ENCODE measurements at places on chromosomes 6 and 20.
A peak's percentile ranks its signal among the peaks of the same experiment; 100 is the strongest.

- DNase-seq: no peak
Measured at GRCh38 chr6:151148111-151148510, 91.7 kb upstream of the AKAP12 start.

DNA sequence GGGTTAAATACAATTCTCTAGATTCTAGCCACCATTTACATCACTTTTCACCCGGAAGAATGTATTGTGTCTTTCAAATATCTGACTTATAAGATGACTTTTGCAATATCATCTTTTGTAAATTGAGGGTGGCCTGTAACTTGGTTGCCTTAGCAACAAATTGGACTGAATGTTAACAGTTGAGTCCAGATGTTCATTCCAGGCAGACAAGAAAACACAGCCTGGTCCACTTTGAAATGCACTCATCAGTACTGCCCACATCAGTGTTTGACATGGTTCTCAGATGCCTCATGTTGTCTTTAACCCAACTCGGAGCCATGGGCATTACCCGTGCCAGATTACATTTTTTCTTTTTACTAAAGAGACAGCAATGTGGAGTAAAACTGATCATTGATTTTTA is 781.6 kb upstream of the CHD6 start:
- no peak for DNase-seq

DNA sequence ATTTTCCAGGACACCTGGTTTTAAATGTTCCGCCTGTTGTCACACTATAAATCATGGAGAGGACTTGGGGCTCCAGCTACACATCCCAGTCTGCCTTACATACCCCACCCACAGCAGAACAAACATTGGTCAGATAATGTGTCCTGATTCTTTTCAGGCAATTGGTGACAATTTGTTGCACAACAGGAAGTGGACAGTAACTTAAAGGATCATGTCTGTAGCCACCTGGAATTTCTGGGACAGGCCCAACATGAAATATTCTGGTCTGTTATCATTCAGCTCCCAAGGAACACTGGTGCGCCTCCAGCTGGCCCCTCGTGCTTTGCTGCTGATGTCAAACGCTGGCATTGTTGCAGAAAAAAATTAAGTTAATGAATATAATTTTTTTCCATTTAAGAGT is 117.2 kb downstream of the SOBP start:
- DNase-seq: peak; percentile 13

- DNase-seq: peak; percentile 69
Measured at GRCh38 chr6:152261179-152261578, 376.0 kb downstream of the SYNE1 start.

DNA sequence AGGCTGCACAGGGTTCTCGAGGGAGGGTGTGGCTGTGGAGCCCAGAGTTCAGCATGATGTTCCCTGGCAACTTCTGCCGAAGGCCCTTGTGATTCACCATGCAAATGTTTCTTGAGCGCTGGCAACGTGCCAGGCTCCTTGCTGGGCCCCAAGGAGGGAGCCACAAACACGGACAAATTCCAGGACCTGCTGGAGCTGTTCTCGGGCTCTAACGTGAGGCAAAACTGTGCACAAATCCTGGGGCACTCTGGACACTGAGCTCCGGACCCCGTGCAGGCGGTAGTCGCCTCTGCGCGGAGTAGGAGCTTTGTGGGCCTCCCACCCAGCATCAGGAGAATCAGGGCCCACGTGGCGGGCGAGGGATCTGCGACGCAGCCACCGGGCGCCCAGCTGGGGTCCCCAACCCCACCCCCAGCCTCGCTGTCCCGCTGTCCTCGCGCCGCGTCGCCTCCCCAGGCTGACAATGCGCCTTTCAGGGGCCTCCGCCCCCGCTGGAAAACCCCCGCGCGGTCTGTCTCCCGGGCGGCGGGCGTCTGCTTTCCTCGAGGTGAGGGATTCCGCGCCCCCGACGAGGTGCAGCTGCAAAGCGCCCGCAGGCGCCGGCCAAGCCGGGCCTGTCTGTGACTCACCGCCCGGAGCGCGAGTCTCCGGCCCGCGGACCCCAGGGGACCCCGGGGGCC is 31.7 kb upstream of the SCUBE3 start:
- peak; percentile 80 for DNase-seq

DNA sequence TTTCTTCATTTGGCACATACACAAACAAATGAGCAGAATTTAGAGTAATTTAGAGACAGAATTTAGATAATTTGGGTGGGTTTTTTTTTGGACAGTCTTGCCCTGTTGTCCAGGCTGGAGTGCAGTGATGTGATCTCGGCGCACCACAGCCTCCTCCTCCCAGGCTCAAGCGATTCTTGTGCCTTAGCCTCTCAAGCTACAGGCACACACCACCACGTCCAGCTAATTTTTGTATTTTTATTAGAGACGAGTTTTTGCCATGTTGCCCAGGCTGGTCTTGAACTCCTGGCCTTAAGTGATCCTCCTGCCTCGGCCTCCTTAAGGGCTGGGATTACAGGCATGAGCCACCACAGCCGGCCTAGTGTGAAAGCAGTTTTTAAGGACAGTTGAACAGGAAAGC is 127.8 kb downstream of the MTHFD1L start:
- no peak for DNase-seq

GRCh38 chr20:52150440-52151258 is 40.9 kb downstream of the ZFP64 start:
- peak; percentile 42 for DNase-seq

- DNase-seq: peak; percentile 42
Measured at GRCh38 chr6:17096096-17096495, 5.8 kb upstream of the STMND1 start.

DNA sequence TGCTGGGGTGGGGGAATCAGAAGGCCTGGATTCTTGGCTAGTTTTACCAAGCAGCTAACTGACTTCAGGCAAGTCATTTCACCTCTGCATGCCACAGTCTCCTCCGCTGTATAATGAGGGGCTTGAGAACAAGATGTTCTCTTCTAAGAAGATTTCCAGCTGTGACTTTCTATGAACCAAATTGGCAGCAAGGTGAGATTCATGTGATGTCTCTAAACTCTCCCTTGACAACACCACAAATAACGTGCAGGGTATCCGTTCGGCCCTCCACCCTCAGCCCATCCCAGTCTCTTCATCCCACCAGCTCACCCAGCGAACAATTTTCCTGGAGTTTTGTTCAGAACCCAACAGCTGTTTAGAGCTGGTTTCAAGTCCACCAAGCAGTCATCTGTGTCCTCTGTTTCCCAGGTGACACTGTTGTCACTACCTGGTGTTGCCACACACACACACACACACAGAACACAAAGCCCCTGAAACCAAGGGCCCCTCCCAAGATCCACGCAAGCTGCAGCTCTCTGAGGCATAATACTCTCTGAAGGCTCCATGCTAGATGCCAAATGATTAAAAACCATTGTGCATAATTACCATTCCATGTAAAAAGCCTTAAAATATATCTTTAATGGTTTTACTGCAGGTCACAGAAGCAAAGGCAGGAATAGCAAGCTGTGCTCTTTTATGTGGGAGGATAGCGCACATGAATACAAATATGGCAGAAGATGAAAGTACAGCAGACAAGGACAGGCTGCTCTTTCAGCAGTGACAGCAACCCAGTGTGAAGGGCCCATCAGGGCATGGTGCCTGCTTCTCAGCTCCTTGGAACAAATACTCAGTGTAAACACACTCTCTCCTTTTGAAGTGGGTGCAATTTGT is 48.2 kb downstream of the ARHGAP18 start:
- no peak for DNase-seq

- no peak for DNase-seq
Measured at GRCh38 chr20:38833154-38833856, 27.8 kb downstream of the PPP1R16B start.

DNA sequence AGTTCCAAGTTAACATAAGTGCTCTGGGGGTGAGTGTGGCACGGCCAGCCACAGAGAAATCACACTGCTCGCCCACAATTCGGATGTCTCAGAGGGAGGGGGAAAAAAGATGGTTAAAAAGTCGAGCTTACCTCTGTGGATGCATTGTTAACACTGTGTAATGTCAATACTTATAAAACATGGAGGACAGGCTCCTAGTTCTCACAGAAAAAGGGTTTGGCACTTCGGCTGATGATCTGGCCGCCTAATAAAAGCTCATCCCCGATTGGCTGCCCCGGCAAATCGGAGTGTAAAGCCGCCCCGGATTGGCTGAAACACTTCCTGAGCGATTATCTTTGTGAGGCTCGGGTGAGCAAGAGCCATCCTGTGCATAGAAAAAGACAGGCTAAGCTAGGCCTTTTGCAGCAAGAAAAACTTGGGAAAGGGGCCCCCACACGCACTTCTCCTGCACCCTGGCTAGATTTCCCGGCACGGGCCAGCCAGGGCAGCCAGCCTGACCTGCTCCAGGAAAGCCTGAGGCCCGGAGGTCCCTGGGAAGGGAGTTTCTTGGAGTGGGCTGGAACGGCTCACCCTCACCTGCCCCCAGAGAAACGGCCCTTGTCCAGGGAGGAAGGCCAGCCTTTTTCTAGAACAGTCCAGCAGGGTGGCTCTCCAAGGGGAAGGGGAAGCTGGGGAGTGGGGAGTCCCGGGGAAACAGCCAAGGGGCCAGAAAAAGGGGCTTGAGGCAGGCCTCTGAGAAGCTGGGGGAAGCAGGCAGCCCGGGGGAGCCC is at the start of gene ZMYND8:
Gene ZMYND8 (minus strand): TSS at position 174 of the 770 bp plus-strand sequence. CDS start 29 bp downstream, at position 145.
- DNase-seq: peak; percentile 89

DNA sequence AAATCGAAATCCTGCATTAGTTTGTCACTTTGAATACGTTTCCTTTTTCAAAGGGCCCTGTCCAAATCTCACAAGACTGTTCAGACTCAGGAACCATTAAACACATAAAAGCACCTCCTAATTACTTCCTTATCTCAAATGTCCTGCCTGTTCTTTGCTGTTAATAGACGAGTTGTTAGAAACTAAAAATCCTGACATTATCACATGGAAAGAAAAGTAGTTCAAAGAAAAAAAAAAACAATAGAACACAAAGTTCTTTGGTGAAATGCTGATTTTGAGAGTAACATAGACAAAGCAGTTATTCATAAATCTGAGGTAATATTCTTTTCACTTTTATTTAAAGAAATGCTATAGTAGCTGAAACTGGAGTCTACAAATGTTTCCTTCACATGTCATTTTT is 12.1 kb upstream of the TAB2 start:
- DNase-seq: no peak

- DNase-seq: no peak
Measured at GRCh38 chr6:78580923-78581322, 286.4 kb upstream of the IRAK1BP1 start.

DNA sequence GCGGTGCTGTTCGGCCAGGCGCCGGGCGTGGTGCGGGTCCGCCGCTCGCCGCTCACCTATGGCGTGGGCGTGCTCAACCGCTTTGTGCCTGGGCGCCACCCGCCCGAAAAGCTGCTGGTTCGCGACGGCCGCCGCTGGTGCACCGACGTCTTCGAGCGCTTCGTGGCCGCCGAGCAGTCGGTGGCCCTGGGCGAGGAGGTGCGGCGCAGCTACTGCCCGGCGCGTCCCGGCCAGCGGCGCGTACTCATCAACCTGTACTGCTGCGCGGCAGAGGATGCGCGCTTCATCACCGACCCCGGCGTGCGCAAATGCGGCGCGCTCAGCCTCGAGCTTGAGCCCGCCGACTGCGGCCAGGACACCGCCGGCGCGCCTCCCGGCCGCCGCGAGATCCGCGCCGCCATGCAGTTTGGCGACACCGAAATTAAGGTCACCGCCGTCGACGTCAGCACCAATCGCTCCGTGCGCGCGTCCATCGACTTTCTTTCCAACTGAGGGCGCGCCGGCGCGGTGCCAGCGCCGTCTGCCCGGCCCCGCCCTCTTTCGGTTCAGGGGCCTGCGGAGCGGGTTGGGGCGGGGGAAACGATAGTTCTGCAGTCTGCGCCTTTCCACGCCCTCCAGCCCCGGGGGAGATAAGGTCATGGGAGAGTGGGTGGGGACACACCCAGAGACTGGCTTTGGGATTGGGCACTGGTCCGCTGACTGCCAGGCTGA is 15.7 kb downstream of the ADISSP start:
- no peak for DNase-seq

DNA sequence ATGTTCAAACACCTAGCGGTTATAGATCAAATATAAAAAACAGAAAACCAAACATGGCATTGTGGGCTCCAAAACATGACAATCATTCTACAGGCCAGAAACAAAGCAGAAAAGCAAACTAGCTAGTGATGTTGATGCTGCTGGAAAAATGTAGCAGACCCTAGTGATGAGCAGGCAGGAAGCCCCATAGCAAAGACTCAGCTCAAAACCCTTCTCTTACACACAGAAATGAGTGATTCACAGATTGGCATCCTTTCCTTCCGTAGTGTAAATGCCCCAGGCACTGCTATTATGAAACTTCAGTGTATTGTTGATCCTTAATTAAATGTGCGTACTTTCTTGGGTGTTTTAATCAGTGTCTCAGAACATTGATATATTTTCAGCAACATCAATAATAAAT is 425.1 kb downstream of the UTRN start:
- DNase-seq: peak; percentile 89

- no peak for DNase-seq
Measured at GRCh38 chr6:97563529-97563928, 280.5 kb upstream of the MMS22L start.

DNA sequence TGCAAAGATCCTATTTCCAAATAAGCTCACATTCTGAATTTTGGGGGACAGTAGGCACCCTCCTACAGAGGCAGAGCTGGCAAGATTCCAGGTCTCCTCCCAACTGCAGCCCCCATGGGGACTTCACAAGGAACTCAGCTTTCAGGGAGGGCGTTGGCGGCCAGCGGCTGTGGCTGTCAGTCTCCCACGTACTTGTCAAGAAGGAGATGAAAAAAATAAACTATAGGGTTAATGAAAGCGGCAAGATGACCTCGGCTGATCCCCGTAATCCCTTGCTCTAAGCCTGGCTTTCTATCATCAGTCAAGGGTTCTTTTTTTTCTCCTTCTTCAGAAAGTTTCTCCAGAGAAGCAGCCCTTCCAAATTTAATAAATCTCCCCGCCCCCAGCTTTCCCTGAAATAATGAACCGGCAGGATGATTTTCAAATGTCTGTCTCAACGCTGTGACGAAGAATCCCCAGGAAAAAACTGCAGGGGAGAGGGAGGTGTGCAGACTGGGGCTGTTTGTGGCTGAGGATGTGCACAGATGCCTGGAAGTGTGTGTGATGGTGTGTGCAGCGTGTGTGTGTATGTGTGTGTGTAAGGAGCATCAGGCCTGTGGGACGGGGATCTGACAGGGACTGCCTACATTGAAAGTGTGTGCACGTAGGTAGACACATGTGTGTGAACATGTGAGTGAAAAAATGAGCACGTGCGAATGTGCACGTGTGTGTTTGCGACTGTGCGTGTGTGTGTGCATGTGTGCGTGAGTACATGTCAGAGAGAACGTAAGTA is 78.7 kb downstream of the SLC2A10 start:
- no peak for DNase-seq

- DNase-seq: no peak
Measured at GRCh38 chr6:68108233-68108835, 526.7 kb upstream of the ADGRB3 start.

DNA sequence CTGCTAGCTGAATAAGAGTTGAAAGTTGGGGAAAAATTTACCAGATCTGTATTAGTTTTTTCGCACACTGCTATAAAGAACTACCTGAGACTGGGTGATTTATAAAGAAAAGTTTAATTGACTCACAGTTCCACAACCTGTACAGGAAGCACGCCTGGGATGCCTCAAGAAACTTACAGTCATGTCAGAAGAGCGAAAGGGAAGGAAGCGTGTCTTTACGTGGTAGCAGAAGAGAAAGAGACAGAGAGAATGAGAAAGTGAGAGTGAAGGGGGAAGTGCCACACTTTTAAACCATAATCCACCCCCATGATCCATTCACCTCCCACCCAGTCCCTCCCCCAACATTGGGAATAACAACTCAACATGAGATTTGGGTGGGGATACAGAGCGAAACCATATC is 79.6 kb downstream of the KHDC1L start:
- DNase-seq: no peak
